Stimulated activated CD8-positive, alpha-beta memory T cell treated with anti-CD3 and anti-CD28 coated beads, Interleukin-4, amount 100 ng/mL, for 4 hours (primary cell): ENCODE measurements at places on chromosomes 7 and 10.

GRCh38 chr7:129989466-129989865 lies 36.7 kb upstream of the UBE2H start:
- DNase-seq, result peak; percentile 0

DNA sequence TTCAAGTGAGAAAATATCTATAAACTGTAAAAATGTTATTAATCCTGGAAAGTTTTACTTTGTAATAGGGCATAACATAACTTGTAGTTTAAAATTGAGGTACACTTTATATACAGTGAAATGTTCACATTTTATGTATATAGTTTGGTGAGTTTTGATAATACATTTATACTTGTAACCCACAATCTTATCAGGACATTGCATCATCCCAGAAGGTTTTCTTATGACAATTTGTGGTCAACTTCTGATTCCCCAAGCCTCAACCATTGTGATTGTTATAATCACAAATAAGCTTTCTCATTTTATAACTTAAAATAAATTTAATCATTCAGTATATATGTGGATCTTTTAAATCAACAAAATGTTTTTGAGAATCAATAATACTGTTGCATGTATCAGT lies 151.1 kb downstream of the TFPI2 start:
- no peak for DNase-seq

GRCh38 chr7:71665716-71666115 lies 533.8 kb downstream of the GALNT17 start:
- no peak for DNase-seq

DNA sequence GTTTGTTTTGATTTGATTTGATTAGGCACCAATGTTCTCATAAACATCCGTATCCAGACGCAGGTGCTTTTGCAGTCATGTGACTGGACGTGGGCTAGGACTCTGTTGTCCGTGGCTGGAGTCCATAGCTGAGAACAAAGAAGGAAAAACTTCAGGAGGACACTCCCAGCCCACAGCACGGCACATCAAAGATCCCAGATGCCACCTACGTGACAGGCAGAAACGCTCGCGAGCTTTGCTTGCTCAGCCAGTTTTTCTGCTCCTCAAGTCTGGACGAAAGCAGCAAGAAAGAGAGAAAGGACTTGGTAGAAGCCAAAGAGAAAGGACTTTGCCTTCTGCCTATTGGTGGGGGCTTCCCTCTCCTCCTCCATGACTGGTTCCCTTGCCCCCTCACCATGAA lies 6.9 kb upstream of the ZKSCAN1 start:
- no peak for DNase-seq

- peak; percentile 30 for DNase-seq
Observed at GRCh38 chr10:114499630-114500190, 95.4 kb upstream of the AFAP1L2 start.

DNA sequence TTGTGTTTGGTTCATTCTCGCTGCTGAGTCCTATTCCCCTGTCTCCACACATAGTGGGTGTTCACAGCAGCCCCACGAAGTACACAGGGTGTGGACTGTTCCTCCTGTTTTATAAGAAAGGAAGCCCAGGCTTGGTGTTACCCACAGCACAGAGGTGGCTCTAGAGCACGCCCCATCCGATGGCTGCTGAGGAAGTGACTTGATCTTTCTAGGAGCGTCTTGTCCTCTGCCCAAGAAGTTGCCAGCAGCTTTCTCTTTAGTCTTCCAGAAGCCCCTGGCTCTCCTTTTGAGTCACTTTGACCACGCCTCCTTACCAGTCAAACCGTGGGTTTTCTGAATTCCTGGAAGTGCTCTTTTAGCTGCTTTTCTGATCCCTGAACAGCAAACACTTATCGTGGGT lies 94.0 kb downstream of the GRK5 start:
- DNase-seq, result peak; percentile 35

DNA sequence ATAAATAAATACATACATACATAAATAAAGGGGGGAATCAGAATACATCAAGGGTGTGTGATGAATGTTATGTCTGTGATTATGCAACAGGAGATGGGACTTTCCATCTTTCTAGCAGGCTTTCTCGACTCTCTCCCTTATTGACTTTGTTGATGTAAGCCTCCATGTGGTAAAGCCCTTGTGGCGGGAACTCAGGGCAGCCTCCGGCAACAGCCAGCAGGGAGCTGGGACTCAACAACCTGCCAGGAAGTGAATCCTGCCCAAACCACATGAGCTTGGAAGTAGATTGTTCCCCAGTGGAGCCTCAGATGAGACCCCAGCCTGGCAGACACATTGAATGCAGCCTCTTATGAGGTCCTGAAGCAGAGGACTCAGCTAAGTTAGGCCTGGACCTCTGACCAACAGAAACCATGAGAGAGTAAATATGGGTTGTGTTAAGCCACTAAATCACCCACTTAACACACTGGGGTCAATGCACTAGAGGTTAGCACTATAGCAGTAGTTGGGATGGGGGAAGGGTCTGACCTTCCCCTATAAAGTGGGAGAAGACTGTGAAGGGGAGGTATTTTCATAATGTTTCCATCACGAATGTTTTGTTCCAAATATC lies 104.0 kb downstream of the JCAD start:
- no peak for DNase-seq

GRCh38 chr7:102097601-102098161 lies 189.0 kb upstream of the SH2B2 start:
- DNase-seq, result no peak

- no peak for DNase-seq
Observed at GRCh38 chr10:88232983-88233543, 350.1 kb downstream of the RNLS start.

DNA sequence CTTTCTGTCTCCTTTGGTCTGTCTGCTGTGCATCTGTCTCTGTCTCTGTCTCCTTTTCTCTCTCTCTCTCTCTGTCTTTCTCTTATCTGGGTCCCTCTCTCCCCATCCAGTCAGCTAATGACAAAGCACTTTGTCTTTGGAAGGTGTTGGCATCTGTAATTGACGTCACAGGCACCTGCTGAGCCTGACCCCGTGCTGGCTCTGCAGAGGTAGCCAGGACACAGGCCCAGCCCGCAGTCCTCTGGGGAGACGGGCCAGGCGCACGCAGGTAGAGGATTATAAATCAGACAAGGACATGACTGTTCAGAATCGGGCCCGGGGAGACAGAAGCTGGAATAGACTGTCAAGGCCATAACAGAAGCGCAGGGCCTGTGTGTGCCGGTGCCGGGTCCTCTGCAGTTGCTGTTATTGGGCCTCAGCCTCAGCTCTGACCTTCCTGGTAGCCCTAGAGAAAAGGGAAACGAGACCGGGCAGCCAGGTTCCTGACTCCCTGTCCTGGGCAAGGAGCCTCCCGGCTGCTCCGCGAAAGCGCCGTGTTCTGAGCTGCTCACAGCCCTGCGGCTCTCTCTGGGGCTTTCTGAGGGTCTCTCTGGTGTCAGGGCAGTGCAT lies 10.7 kb upstream of the PSMG3 start:
- DNase-seq, result no peak

DNA sequence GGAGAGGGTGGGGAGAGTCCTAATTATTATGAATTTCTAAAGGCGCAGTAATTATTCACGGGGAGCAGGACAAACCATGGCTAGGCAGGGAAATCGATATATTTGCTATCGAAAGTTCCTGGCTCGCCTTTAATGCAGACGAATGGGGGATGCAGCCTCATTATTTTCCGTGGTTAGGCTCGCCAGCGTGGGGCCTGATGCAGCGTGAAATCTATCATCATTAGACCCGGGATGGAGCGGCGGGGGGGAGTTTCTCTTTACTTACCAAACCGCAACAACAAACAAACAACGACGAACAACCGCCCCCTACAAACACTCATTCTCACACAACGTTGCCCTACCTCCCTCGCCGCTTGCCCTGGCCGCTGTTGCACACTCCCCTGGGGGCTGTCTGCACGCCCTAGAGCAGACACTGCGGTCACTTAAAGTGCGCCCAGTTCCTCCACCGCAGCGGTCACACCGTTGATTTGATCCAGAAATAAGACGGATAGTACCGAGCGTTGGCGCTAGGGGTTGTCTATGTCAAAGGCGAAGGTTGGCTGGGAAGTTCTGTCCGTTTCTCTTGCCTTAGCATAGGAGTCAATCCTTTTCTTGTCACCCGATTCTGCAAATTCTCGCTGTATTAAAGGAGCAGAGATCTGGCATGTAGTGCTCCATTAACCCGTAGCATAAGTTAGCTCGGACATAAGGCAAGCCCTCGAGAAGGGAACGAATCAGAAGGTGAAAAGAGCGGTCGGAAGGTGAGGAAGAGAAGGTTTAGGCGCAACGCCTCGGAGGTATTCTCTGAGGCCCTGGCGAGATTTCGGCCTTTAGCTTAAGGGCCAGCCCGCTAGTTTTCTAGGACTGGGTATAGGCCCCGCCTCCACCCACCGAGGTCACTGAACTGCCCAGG lies 10.4 kb downstream of the NXPH1 start:
- no peak for DNase-seq

DNA sequence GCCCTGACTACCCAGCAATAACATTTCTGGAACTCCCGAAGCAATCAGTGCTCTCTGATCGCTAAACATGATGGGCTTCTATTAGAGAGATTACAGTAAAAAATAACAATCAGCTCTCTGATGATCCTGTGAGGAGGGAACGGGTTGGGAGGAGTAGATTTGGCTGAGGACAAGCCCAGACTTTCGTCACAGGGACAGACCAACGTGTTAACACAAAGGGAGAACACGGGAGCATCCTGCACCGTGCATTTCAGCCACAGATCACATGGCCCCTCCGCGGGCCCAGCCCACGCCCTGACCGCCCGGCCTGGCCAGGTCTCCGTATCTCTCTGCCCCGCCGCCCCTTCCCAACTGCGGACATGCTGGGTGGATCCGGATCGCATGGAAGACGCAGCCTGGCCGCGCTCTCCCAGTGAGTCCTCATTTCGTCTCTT lies 95.0 kb upstream of the AGBL3 start:
- no peak for DNase-seq

- no peak for DNase-seq
Observed at GRCh38 chr7:131546583-131547141, 9.8 kb downstream of the PODXL start.

DNA sequence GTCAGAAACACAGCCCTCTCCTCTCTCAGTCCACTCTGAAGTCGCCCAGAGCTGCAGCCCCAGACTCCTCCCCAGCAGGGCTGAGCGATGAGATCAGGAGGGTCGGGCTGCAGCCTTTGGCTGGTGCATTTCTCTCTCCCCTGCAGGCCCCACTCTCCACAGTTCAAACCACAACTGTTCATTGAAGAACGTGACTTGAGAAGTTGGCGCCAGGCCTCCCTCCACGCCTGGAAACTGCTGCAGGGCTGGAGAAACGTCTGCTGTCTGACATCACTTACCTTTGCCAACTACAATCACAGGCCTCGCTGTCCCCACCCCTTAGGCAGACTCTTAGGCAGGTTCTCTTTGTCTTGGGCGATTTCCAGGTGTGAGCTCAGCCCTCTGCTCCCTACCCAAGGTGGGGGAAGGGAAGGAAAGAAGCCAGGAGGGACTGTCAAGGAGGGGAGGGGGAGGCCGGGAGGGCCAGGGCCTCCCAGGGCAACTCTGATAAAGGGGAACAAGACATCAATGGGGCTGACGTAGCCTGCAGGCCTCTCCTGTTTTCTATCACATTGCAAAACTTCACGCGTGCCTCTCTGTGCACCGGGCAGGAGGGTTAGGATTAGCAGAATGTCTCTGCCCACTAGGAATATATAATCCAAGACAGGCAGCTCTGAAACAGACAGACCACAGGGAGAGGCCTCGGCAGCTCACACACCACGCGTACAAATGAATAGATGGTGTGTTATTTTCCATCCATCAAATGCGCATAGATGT lies 32.7 kb downstream of the CALML5 start:
- no peak for DNase-seq

DNA sequence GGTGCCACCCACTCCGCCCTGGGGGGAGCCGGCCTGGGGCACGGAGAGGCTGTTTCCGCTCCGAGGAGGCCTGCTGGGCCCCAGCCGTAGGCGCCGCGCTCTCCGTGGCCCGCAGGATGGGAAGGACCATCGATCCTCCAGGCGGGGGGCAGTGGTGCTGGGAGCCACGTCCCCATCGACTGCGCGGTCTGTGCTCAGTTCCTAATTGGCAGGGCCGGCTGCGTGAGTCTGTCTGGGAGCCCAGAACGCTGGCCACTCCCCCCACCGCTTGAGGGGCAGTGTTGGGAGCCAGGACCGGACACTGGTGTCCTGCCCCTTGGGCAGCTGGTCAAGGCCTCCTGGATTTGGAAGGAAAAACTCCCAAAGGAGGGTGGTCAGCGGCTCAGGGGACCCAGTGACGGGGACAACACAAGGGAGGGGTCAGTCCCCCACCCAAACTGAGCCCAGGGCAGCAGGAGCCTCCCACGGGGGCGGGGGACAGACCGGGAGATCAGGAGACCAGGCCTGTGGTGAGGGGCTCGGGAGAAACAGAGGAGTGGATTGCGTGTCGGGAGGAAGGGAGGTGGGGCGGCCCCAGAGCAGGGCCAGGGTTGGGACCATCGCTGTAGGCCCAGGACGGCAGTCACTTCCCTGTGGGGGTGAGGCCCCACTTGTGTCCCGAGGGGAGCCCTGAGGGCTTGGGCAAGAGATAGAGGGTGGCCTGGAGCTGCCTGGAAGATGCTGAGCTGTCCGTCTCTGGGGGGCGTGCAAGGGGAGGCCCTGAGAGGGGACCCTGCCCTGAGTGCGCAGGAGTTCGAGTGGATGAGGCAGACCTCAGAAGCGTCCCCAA lies 89.0 kb downstream of the UNCX start:
- no peak for DNase-seq

GRCh38 chr7:33805630-33806233 lies 99.6 kb upstream of the BMPER start:
- DNase-seq, result no peak

GRCh38 chr10:28586176-28586575 lies 53.3 kb downstream of the WAC start:
- no peak for DNase-seq

DNA sequence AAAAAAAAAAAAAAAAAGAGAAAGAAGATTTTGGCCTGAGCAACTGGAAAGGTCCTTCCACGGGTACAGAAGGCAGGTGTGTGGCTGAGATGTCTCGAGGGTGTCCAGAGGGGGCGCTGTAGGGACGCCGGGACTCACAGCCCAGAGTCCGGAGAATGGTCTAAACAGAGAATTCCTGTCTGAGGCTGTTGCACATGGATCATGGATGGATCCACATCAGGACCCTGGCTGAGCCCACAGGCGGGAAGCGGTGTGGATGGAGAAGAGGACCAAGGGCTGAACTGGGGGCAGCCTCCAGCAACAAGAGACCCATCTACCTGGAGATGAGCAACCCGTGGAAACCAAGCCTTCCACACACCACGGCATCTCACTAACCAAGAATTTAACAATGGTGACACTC lies 55.0 kb downstream of the PKD1L1 start:
- no peak for DNase-seq

- no peak for DNase-seq
Observed at GRCh38 chr7:15851201-15851600, 164.7 kb upstream of the MEOX2 start.
